ENCODE measurements at places on chromosomes 7 and 10.

DNA sequence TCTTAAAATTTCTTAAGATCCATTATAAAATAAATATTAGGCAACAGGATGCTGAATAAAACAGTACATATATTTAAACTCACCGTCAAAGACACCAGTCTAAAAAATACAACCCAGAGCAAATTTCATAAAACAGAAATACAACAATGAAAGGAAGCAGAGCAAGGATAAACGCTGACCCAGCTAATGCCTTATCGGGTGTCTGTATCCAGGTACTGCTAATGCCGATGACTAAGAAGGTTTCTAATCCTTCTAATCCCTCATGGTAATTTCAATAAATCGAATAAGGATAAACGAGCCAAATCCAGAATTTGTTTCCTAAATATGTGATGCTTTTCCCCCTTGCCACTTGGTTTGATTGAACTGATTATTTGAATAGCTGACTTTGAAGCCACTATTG, 1.7 kb downstream of the HYCC1 start:
- no peak for DNase-seq

- no peak for DNase-seq
These were observed 186.7 kb downstream of the TPK1 start for GRCh38 chr7:144649120-144649519.

- no peak for DNase-seq
These were observed 163.0 kb downstream of the SUGCT start for GRCh38 chr7:40297741-40298311.

DNA sequence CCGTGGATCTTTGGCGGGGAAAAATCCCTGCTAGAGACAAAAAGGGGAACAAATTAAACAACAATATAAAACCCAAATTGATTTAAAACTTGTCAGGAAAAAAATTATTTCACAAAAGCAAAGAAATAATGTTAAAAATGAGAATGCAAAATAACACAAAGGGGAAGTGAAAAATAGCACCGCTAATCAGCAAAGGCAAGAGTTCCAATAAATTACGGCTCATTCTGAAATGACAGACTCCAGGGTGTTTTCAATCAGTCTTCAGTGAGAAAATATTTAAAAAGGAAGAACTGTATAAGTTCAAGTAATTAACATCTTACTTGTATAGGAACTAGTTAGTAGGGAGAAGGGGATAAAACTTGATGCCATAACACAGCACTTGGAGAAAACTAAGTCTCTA, 336.8 kb downstream of the LRRTM3 start:
- DNase-seq = no peak

DNA sequence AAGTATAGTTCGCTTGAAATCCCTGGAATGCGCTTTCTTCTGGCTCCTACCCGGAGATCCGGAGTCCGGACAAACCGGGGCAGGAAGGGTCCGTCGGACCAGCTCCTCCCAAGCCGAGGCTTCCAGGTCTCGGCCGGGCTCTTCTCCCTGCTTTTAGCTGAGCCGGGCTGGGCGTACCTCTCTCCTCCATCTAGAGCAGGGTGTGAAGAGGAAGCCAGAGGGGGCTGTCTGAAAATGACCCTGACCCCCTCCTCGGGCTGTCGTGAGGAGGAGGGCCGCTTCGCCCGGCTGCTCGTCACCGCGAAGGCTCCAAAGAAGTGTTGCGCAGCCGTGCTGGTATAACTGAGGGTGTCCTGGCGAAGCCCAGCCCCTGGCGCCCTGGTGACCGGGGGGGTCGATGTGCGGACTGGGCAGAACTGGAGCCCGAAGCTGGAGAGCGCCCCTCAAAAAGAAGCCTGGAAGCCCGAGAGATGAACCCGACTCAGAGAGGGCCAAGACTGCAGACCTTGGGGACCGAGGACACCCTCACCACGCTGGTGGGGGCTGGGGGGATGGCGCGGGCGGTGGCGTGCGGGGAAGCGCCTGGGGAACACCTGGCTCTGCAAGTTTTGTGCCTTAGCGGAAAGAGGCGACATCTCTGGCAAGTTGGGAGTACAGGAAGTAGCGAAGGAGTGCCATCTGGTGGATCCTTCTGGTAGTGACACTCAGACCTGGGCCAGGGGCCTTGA, 5.7 kb downstream of the KAZALD1 start:
- peak; percentile 68 for DNase-seq

DNA sequence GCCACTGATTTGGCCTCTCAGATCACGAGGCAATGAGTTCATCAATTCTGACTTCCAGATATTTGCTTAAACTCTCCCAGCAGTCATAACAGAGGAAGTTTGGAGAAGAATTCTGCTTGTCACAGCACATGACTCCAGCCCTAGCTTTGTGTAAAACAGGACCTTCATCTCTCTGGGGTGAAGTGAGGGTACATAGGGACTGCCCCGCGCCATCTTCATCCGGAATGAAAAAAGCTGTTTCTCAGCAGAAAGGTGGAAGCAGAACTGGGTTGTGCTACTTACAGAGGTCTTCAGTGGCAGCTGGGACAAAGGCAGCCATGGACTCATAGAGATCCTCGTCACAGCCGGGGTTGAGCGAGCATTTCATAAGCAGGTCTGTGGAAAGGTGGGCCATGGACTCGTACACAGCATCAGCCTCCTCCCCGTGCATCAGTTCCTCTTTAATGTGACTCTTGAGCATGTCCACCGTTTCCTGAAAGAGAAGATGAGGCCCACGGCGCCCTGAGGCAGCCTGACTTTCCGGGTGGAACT, 58.4 kb upstream of the TM9SF3 start:
- DNase-seq = no peak

GRCh38 chr10:109956454-109957091, 33.3 kb upstream of the XPNPEP1 start:
- DNase-seq = no peak

DNA sequence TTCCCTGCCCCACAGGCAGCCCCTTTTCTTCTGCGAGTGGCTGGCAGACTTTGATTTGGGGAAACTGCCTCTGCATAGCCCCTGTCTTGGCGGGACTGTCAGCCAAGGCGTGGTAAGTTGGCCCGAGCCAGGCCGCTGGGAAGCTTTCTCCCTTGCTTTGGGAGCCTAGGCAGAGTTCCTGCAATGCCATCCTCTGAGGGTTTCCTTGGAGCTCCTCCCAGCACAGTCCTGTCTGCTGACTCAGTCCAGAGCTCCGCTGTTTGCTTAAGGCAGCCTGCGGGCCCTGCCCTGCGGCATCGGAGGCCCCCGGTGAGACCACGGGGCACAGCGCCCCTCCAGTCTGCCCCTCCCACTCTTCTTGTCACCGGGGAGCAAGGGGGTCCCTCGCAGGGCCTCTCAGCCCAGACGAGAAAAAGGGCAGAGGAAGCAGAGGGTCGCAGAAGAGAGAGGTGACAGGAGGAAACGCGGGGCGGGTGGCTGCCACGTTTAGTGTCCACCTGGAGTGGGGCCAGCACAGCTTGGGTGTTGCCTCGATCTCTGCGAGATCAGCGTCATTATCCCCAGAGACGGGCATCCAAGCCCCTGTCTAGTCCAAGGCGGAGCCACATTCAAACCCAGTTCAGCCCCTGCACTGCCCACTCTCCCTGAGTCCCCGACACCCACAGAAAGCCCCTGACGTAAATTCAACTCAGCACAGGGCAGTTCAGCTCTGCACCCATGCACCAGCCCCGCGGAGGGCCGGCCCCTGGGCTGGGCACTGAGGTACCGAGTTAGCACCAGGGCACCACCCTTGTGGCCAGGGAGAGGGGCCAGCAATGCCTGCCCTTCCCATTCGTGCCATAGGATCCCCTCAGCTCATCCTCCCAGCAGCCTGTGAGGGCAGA, 59.0 kb upstream of the CHST15 start:
- DNase-seq = peak; percentile 61

DNA sequence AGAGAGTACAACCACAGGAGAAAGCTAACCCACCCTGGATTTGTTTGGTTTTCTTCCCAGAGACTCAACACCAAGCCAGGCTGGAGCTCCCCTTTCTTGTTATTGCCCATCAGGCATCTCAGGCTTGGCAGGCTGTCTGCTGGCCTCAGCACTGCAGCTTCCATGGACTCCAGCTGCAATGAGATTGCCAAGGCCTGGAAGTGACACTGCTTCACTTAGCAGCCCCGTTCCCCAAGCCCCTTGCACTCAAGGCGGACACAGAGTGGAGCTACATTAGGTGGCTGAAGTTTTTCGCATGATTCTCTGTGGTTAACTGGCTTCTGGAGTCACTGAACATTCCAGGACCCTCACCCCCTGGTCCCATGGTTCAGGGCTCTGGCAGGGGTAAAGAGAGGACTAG, 163.1 kb upstream of the GDF10 start:
- no peak for DNase-seq

DNA sequence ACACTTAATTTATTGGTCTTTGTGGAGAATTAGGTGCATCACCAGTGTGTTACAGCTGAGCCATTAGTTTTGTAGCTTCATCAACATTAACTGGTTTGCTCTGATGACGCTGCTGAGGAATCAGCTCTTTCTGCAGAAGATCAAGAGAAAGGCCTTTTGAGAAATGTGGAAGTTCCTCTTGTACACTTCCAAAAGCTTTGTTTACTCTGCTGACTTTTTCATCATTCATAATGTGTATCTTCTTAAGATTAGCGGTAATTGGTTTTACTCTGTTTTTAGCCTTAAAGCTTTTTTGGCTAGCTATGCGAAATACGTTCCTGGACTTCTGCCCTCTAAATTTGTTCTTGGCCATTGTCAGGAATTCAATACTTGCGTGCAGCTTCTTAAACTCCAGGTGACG, 8.2 kb upstream of the PHYH start:
- DNase-seq = no peak

DNA sequence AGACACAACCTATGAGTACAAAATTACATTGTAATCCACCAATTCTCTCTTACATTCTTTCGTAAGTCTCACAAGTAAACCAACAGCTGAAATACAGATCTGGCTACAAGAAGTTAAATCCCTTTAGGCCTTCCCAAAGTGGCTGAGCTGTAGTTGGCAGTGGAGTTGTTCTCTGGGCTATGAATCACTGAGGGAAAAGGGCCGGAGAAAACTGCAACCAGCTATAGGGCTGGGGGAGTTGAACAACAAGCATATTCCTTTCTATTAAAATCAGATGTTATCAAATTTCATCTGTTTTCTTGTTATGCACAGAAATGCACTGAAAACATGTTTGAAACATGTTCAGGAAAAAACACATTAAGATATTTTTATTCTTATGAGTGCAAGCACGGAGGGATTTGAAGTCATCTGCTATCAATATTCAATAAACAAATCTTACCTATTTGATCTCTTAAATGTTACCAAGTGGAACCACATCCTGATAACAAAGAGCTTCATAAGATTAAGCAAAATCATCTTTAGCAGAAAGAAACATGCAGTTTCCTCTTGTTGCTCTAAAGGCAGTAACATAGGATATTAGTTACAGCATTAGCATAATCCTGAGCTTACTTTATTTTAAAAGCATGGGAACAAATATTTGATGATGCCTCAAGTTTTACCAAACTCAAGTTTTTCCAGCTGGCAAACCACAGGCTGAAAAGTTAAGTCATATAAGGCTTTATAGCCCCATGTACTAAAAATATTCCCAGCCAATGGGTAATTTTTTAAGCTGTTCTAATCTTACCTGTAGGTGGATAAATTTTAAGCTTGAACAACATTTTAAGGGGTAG, 212.7 kb downstream of the TAX1BP1 start:
- DNase-seq = no peak

- no peak for DNase-seq
These were observed 302.0 kb downstream of the TFEC start for GRCh38 chr7:115728518-115728917.

DNA sequence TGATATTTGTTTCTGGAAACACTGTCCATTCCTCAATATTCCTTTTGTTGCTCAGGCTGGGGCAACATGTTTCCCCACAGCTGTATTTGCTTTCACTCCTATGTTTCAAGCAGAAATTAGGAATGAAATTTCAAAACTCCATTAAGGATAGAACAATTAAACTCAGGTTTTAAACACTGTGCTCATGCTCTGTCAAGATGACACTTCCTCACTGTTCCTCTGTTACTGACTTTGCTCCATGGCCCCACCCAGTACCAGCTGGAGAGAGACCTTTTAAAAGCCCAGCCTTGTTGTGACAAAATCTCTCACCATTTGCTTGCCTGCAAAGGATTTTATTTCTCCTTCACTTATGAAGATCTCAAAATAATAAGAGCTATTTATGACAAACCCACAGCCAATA, 197.4 kb downstream of the ELMO1 start:
- no peak for DNase-seq

- DNase-seq = no peak
These were observed 55.4 kb upstream of the CDC14C start for GRCh38 chr7:48868916-48869315.

DNA sequence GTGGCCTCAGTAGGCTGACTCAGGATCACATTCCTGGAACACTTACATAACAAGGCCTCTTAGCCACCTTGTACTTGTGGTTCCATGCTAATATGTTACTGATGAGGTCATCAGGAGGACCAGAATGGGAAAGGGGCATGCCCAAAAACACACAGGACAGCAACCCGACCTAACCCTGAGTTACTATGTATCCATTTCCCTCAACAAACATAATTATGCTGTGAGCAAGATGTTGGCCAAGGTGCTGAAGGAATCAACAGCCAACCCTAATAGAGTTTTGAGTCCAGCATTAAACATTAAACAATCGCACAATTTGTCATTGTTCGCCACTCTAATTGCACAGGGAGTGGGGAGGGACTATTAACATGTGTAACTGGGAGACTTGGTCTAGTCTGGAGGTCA, 129.4 kb downstream of the PLPP4 start:
- no peak for DNase-seq

DNA sequence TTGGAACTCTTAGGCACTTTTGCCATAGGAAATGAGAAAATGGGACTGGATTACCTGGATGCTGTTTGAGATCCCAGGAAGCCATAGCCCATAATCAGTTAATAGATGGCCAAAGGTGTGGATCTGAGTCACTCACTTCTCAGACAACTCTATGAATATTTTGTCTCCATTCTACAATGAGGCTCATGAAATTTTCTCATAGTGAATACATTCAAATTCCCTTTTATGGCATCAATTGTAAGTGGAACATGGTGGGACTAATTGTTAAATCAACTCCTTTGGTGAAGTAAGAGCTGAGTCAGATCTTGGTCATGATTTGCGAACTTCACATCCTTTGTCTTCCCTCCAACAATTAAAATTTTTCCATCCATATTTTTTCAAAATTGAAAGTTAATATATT, 222.1 kb downstream of the ARL4A start:
- DNase-seq = no peak
